ENCODE measurements at places on chromosomes 5 and 9.

GRCh38 chr5:32071351-32071944, 102.7 kb downstream of the GOLPH3 start:
- no peak for DNase-seq

DNA sequence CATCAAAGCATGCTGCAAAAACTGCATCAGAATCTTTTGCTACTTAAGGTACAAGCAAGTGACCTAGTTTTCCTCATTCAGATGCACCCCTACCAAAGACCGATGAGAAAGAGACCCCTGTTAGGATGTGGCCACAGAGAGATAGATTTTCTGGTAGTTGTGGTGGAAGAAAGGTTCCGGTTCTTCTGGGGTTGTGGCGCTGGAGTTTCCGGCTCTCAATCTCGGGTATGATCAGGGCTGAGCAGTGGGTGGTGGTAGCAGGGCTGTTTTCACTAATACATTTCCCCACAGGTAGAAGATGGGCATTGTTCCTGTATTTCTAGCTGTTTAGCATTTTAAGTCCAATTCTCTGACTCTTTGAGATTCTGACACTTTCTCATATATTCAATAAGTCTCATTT, 58.4 kb downstream of the PCSK1 start:
- DNase-seq, result no peak

DNA sequence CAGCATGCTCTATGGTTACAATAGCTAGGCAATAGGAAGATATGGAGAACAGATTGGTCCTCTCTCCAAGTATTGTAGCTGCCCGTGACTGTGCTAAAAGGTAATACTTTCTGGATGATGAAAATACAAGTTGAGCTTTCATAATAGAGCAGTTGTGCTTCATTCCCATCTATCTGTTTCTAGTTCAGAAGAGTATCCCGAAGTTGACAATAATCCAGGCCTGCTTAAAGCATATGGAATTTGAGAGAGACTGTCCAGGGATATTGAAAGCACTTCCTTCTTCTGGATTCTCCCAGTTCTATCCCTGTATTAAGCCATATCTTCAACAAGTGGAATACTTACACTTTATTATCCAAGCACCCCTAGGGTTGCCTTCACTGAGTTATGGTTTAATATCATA, 350.4 kb downstream of the EFNA5 start:
- DNase-seq, result no peak

- no peak for DNase-seq
Observed at GRCh38 chr9:7794196-7794595, 5.4 kb downstream of the DMAC1 start.

DNA sequence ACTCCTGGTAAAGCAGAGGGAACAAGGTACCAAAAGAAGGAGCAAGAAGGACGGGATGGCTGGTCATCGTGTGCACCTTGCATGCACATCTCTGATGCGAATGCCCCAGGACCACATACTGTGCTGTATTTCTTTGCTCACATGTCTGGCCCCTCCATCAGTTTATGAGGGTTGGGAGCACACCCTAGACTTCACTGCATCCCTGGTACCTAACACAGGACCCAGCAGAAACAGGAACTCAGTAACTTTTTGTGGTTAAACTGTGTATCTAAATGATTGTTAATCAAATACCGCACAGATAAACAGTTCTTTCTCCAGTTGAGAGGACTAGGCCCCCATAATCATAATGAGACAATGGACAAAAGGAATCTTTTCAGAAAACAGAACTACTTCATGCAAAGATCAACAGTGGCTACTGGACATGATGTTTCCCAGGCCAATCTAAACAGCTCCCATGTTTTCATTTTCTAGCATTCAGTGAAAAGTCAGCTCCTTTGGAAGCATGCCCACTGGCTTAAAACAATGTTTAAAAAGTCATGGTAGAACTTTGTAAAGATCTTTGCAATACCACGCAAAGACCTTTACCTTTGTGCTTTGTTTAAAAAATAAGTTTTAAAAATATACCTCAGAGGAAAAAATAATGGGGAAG, 55.5 kb upstream of the IFNK start:
- no peak for DNase-seq

GRCh38 chr9:93107825-93108161, 11.8 kb downstream of the CARD19 start:
- no peak for DNase-seq

- DNase-seq, result no peak
Observed at GRCh38 chr9:90774682-90775081, 26.9 kb upstream of the SYK start.

GRCh38 chr9:130144703-130145102, 27.5 kb upstream of the NCS1 start:
- no peak for DNase-seq

DNA sequence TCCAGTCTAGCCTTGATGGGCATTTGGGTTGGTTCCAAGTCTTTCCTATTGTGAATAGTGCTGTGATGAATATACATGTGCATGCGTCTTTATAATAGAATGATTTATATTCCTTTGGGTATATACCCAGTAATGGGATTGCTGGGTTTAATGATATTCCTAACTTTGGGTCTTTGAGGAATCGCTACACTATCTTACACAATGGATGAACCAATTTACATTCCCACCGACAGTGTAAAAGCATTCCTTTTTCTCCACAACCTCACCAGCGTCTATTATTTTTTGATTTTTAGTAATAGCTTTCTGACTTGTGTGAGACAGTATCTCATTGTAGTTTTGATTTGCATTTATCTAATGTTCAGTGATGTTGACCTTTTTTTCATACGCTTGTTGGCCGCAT, 1040.1 kb downstream of the MAT2B start:
- no peak for DNase-seq

DNA sequence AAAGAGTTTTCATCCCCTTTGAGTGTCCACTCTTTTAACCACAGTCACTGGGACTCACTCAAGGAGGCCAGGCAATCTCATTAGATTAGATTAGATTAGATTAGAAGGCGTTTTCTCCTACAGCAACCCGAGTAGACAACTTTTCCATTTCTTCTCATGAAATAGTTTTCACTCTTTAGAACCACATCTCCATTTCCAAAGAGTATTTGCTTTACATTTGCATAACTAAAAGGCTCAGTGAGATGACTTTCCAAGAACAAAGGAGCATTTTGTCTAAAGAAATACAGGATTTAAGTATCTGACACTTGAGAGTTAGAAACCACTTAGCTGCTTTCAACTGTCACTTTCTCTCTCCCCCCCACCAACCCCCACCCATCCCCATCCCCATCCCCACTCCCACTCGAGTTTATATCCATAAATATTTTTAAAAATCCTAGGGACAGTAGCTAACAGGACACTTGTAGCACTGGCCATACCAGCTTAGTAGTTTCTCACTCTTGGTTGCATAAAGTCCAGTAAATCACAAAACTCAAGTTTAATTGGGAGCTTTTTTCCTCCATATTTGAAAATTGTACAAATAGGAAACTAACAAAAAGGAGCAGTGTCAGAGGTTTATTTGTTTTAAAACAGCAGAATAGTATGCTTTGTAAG, 2202.9 kb upstream of the WWC1 start:
- DNase-seq, result no peak

DNA sequence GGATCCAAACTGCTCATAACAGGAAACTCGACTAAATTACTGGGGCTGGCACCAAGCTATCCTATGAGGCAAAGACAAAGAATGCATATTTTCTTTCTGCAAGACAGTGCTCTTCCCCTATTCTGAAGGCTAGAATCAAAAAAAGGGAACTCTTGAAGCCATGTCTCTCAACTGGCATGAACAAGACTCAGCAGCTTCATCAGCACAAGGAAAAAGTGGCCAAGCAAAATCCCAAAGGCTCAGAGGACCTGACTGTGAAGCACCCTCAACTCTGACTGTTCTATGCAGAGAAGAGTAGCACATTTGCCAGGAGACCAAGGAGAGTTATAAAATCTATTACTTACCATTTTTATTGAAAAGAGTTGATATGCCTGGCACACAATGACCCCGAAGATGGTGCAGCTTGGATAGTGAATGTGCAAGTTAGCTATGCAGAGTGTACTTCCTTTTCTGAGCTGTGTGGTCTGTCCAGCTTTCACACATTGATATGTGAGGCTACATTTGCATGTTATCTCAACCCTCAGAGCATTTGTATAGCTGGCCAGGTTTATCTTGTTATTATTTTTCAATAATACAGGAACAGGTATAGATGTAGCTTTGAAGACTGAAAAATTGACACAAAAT, 51.0 kb upstream of the FYB1 start:
- no peak for DNase-seq

DNA sequence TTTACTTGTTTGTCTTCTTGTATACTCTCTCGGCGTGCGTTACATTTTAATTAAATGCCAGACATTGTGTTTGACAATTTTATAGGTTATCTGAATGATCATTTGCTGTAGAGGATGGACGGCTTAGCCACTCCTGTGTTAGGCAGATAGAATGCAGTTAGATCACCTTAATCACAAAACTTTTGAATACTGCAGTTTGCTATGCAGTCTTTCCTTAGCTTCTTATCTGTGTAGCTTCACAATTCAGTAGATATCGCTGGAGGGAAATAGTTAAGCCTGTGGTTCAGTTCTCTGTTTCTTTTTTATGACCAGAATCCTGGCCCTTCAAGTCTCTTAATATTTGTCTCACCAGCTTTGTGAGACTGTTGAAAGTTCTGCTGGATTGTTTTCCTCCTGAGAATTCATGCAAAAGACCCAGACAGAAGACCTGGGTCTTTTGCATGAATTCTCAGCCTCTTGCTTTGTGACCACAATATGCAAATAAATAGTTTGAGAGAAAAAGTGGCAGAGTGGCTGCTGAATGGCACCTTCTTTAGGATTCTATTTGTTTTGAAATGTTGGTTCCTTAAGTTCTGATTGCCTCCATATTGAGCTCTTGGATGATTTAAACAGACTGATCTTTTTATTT, 40.2 kb downstream of the RASA1 start:
- no peak for DNase-seq

- no peak for DNase-seq
Observed at GRCh38 chr5:133241179-133242092, 189.6 kb downstream of the HSPA4 start.

DNA sequence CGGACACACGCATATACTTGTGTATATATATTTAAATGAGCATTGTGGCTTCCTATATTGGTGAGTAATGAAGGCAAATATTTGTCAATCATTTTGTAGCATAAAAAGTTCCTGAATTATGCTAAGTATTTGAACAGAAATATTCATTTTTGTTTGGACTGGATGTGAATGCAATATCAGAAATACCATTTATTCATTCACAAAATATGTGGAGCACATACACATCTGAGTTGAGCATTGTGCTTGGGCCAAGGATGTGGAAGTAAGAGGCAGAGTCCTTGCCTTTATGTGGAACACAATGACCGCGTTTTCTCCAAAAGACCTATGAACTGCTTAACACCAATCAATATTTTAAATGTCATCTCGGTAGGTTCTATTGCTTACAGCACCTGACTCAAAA, 1086.5 kb downstream of the NR2F1-AS1 start:
- DNase-seq, result no peak

GRCh38 chr5:157993986-157994691, 135.2 kb upstream of the CLINT1 start:
- no peak for DNase-seq

GRCh38 chr5:103840600-103840999, 278.0 kb upstream of the NUDT12 start:
- DNase-seq, result no peak

- DNase-seq, result no peak
Observed at GRCh38 chr9:110128664-110129329, 79.2 kb downstream of the C9orf152 start.

DNA sequence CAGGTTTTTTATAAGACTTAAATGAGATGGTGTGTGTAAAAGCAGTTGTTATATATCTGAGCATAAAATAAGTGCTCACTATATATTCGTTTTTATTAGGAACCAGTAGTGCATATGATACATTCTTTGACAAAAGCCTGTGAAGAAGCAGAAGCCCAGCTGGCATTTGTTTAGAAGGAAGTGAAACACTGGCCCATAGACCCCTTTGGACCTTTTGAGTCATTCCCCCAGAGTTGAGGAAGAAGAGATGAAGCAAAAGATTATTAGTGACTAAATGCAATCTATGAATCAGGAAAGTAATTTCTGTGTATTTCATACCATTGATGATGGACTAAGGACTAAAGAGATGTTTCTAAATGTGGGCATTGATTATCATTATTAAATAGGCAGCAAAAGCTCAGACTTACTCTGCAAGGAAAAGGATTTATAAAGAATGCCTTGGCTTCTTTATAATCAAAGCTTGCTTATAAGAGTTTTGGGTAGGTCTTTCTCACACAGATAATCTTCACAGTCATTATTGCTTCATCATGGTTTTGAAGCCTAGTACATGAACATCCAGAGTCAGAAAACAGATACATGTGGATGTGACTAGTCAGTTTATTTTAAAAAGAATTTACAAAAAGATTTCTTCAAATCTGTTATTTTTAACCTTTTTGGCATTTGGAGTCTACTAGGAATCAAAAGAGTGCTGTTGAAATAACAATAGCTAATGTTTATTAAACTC, 16.9 kb upstream of the FER start:
- DNase-seq, result no peak

DNA sequence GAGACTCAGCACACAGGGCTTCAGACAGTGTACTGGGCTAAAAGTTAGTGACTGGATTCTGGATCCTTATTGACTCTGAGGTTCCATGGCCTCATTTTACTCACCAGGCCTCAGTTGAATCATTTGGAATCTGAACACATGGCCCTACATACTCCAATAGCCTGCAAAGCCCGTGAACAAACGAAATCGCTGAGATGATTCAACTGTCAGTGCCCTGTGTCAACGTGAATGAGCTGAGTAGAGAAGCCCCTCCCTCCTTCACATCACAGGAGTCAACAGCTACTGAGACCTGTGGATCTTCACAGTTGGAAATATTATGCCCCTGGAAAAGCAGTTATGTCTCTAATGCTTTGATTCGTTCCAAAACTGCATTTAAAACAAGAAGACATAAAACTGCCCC, 429.3 kb downstream of the GADD45G start:
- no peak for DNase-seq

DNA sequence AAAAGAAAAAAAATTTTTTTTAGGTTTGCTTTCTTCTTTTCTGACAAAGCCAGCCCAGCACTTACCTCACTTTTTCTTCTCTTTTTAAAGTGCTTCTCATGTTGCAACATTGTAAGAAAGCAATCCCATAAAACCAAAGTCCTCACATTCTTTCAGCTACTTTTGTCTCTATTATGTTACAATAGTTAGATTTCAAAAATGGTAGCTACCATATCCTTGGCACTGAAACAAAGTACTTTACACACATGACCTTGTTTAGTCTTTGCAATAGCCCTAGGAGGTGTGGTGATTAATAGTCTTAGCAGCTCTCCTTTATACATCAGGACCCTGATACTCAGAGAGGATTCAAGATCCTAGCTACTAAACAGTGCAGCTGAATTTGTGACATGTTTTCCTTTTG, 23.5 kb upstream of the CARTPT start:
- no peak for DNase-seq

All from SK-N-MC (cell line).